ENCODE measurements at places on chromosomes 1 and 21. TPM values are rescaled to one million over a fixed set of nuclear protein-coding genes. Genes with fewer than 3 reads are reported as not detected.

ATP1A4 gene
- not detected for total RNA-seq

FCRLB gene
- total RNA-seq: 1.1 TPM

DNA sequence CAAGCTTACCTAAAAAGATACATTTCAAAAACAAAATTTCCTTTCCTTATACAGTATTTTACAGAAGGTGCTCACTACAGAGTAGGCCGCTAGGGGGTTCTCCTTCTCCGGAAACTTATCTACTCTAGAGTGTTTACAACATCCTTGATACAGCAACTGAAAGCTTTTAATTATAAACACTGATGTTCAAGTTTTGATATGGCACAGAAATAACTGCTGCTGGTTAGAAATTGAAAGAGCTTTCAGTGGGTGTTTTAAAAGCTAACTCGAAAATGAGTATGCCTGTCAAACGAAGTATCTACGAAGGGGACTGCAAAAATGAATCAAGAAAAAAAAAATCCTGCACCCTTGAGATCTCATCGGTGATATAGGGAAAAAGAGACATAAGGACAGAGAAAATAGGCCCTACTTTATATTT, 1.0 kb downstream of the YOD1 start:
- DNase-seq: no peak

- DNase-seq: no peak
Observed at GRCh38 chr1:101408212-101409042, 171.6 kb downstream of the S1PR1 start.

GRCh38 chr1:57963581-57963980, 539.7 kb upstream of the DAB1 start:
- DNase-seq: no peak

DNA sequence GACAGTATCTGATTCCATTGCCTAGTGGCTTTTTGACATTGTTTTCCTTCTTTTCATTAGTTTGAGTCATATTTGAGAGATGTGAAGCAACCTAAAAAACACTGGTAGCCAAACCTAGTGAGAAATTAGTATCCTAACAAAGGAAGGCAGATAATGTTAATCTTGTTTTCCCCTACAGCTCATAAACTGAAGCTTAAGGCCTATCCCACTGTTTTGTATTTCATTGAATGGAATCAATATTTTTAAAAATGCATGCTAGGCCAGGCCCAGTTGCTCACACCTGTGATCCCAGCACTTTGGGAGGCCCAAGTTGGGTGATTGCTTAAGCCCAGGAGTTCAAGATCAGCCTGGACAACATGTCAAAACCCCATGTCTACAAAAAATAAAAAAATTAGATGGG, 1.2 kb downstream of the CR1L start:
- DNase-seq: no peak

KCNQ4 gene
- total RNA-seq: 0.32 TPM

OR10Z1 gene
- total RNA-seq: not detected

GRCh38 chr1:178575611-178576361, 62.9 kb downstream of the TEX35 start:
- no peak for DNase-seq

DNA sequence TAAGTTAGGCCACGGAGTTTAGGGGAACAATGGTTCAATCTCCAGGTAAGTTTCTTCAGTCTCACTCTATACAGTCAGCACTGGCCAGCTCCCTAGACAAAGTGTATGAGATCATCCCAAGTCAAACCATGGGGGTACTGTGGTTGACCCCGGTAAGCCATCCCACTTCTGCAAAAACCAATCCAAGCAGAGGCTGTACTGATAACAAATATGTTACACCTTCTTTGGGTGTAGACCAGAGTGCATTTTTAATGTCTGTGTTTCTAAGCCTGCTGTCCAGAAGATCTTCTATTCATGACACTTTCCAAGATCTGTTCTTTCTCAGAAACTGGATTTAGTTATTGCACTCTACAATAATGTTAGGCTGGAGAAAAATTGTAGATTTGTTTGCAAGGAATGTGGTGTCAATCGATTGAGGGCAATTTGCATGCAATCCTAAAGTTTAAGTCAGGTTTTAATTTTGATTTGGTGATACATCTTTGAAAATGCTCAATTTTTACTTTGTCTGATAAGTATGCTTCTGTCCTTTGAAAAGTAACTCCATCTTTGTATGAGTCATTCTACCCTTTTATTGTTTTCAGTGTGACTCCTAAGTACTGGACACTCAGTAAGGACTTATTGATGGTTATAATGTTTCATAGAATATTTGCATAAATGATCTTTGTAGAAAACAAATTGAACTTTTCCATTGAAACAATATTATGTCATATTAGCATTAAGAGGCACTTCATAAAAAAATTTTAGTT, 152.4 kb downstream of the HLX start:
- DNase-seq: no peak

DNA sequence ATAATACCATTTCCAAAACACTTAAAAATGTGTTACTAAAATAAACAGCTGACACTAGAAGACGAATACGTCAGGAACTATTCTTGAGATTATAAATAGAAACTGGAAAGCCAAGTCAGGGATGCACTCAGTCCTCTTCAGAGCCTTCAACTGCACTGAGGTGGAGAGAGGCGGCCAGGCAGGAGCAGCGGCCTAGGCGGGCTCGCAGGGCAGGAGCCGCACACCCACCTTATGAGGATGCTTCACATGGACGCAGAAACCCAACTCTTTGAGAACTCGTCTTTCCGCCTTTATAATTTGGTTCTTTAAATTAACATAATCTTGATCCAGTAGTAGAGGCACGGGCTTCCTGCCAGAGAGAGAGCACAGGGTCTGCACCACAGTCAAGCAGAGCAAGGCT, 4.0 kb downstream of the CCNL2 start:
- DNase-seq: no peak

DNA sequence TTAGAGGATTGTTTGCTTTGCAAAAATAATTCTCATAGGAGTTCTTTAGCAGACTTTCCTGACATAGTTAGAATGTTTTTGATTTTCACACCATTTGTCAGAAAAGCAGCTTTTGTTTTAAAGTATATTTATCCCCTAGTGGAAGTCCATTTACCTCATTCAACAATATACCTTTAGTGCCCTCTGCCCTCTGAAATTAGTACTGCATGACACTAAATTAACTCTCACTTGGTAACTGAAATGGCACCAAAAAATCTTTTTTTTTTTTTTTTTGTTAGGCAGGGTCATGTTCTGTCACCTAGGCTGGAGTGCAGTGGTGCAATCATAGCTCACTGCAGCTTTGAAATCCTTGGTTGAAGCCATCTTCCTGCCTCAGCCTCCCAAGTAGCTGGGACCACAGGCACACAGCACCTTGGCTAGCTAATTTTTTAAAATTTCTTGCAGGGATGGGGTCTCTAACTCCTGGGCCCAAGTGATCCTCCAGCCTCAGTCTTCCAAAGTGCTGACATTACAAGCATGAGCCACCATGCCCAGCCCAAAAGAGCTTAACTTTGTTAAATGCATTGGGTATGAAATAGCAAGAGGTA, 13.6 kb downstream of the LRRC42 start:
- no peak for DNase-seq

DNA sequence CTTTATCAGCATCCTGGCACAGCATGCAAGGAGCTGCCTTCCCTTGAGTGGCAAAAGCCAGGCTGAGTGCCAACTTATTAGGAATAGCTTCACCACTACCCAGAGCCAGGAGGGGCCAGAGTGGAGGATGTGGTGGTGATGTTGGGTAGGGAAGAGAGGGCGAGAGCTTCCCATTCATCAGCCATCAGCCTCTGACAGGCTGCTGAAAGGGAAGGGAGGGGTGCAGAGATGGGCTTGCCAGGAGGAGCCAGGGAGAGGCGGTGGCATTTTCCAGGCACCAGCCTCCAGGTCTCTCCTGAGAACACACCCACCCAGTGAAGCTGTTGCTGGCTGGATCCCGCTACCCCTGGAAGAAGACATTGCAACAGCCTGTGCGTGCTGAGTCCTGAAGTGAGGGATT, 168.5 kb downstream of the ACTL8 start:
- no peak for DNase-seq

- no peak for DNase-seq
Observed at GRCh38 chr1:1400576-1401456, 1.7 kb upstream of the CCNL2 start.

KRTAP21-2 gene
- not detected for total RNA-seq

DNA sequence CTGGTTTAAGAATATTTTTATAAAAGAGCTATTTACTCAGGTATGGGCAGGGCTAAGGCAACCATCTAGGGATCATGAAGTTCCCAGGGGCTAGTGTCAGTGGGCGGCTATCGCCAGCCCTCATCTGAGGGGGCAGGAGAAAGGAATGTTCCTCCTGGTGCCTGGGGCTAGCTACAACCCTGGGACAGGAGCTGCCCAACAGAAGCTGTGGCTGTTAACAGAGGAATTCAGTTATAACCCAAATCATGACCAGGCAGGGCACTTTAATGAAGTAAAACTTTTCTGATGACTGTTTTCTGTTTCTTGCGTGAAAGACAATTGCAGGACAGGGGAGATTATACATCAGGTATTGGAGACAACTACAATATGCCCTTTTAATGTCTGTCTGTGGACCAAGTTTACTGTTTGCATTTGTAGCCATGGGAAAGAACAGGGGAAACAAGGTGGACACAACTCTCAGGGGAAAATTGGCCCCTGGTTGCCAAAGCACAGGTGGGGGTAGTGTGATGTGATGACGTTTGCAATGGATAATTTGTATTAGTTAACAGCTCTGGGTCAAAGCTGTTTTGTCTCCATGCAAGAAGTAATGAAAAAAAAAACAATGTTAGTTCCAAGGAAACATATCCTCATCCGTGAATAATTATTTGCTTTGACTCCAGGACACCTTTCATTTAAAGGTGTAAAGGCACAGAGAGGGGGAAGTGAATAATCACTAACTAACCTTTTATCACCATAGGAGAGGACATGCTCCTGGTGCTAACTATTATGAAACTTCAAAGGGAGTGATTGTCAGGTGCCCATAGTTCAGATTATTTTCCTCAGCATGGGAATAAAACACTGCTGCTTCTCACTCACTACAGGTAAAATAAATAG, 105.2 kb downstream of the TSEN15 start:
- DNase-seq: no peak

DNA sequence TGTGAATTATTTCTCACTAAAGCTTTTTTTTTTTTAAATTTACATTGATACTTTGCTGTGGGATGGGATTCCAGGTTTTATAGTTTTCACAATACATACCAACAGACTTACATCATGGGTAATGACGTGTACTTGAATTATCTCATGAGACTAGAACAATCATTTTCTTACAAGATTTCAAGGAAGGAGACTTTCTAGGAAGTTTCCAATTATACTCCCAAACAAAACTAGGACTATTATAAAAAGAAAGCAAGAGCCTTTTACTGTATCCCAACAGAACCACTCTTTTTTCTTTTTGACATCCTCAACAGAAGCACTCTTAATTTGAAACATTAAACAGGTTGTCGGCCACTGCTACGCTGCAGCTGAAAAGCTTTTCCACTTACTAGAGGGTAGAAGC, 48.7 kb downstream of the TESK2 start:
- DNase-seq: no peak

DNA sequence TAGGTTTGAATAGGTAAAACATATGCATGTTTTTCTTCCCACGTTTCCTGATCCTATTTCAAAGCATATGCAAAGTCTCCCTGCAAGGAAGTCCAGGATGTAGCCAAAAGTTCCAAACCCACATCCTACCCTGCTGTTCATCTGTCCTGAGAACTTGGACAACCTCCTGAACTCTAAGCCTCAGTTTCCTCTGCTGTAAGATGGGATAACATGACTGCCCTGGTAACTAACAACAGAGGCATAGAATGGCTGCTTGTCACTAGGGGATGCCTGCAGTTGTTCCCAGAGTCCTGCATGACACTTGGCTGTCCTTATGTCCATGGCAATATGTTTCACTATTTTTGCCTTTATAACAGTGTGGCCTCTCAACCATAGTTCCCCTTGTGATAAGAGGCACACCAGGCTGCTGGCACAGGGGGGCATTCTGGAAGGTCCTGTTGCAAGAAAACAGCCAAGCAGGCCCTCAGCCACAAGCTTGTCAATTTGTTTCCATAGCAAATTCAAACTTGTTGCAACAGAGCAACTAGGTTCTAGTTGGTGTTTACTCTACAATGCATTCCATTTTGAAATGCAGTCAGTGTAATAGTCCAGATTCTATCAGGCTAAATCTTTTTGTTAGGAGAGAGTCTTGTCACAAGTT, 1.5 kb upstream of the HDGF start:
- DNase-seq: no peak

DNA sequence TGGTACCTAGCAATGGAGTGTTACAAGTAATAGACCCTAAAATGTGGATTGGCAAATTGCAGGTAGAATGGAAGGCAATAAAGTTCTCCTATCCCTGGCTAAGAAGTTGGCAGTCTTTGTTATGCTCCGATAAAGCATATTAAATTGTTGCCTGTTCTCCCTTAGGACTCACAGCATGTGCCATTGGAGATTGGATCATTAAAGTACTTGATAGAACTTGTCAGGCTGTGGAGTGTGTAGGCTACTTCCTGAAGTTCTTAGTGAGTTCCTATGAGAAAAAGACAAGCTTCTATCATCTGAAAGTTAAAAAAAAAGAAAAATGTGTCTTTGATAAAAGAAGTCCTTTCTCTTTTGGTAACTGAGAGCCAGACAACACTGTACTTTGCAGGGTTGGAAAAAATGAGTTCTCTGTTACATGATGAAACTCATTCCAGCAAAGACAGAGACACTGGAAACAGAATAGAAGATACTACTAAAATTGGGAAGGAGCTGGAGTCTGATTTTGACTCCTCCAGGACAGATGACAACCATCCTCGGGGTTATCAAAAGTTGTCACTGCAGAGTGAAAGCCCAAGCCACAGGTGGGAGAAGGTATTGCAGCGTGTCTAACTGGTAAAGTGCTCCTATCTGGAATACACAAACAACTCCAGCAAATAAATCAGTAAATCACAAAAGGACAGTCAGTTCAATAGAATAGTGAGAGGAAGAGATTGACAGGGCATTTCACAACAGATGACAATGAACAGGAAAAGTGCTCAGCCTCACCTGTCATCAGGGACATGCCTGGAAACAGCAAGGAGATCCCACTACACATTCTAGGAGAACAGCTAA, 87.5 kb upstream of the WDR26 start:
- DNase-seq: no peak
